ENCODE measurements at places on chromosomes 12 and 14.

DNA sequence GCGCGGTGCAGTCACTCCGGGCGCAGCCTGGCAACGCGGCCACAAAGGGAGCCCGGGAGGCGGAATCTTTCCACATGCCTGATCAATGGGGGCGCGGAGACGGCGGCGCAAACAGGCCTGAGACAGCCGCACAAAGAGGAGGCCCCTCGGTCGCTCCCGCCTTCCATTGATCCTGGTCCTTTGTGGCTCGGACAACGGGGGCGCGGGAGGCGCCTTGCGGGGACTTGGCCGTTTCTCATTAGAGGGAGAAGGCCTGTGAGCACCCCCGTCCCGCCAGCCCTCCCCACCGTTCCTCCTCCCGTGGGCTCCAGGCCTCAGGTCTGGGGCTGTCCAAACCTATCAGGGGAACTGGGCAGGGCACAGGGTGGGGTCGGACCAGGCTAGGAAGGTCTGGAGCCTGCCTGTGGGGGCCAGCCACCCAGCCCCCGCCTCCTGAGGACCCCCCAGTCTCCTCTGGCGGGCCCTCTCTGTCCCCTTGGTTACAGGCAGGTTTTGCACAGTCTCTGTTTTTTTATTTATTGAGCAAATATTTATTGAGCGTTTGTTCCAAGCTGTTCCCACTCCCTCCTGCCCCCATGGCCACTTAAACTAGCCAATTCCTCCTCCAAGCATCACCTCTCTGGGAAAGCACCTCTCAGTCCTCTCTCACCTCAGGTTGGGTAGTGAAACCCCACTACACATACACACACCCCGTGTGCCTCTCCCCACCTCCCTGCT is 29.0 kb upstream of the MSI1 start:
- DNase-seq, result no peak

DNA sequence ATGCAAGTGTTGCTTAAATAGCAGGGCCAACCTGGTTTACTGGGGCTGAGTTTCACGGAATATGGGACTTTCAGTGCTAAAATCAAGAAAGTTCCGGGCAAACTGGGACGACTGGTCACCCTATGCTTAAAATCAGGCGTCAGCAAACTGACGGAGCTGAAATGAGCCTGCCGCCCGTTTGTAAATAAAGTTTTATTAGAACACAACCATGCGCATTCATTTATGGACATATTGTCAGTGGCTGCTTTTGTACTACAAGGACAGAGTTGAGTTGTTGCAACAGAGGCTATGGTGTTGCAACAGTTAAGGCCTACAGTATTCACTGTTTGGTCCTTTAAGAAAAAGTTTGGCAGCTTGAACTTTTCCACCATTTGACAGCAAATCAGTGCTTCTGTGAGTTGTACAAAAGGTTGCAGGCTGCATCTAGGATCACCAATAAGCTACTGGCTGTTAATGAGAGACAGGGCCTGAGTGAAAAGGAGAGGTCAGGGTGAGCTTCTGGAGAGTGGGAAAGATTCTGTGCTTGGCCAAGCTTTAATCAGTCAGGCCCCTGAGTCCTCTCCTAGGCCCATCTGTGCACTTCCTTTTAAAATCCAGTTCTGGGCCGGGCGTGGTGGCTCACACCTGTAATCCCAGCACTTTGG is 13.3 kb downstream of the SELPLG start:
- no peak for DNase-seq

DNA sequence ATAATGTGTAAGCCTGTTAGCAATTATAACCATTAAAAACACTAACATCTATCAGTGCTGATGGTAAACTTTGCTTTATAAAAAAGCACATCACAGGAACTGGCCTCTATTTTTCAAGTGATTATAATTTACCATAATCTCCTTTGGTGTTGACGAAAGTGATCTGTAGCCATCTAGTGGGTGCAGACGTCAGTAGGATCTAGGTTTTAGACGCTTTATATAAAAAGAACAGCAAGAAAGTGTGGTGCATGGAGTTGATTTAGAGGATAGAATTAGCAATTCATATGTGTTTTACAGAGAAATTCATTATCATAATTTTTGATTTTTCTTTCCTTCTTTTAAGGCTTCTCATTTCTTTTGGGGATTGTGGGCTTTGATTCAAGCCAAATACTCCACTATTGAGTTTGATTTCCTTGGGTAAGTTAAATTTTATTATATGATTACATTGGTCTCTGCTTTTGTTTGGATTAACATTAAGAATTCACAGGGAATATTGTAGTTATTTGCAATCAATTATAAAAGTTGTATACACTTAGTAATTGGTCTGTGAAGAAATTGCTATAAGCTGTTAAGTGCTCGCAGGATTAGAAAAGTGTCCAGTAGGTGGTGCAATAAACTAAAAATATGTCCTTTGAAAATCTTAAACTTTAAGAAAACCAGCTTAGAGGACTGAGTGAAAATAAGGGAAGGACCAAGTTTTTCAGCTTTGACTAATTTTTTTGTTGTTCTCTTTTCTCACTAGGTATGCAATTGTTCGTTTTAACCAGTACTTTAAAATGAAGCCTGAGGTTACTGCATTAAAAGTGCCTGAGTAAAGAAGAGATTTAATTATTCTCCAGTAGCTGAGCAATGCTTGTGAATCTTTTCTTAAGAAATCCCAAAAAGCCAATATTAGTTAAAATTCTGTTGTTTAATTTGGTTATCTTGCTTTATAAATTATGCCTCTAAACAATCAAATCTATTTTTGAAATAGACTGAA is 59.5 kb downstream of the ETNK1 start:
- peak; percentile 82 for DNase-seq

- DNase-seq, result no peak
These were observed 43.2 kb downstream of the APPL2 start for GRCh38 chr12:105192624-105193225.
